B cell (primary cell): ENCODE measurements at places on chromosomes 12 and 14. TPM values are rescaled to one million over a fixed set of nuclear protein-coding genes. Genes with fewer than 3 reads are reported as not detected.

- H3K4me1 ChIP-seq: no peaks in the 10 kb centered on the region
- H3K27ac ChIP-seq: no peak overlapping the region
- no peaks in the 10 kb centered on the region for H3K27me3 ChIP-seq
- no peaks in the 10 kb centered on the region for H3K36me3 ChIP-seq
- no peak for DNase-seq
Measured at GRCh38 chr12:98260276-98260675, 255.1 kb upstream of the TMPO start.

DNA sequence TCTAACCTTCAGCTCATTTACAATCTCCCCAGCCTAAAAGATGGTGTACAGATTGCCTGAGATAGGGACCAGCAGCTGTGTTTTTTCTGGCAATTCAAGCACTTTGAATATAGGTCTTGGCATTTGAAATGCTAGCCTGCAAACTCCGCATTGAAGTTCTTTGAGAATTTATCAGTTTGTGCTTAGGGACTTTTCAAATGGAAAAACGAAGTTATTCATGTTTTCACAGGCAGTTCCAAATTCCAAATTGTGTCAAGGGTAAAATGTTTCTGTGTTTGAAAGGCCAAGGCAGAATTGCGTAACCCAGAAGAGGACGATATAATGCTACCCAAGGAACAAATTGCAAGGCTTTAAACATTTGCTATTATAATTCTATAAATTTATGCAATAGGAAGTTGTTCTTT is 168.9 kb upstream of the RASSF8 start:
- DNase-seq: no peak
- no peaks in the 10 kb centered on the region for H3K27me3 ChIP-seq
- H3K36me3 ChIP-seq: no peaks in the 10 kb centered on the region
- H3K4me1 ChIP-seq: no peaks in the 10 kb centered on the region

Gene HNRNPC
- total RNA-seq: 496 and 497 TPM in 2 replicates

Gene ATXN2
- 81.2 and 83.8 TPM in 2 replicates for total RNA-seq

Gene BIN2
- 40.1 and 41.5 TPM in 2 replicates for total RNA-seq

- no peak overlapping the region for H3K4me3 ChIP-seq
- no peak overlapping the region for H3K27ac ChIP-seq
- no peaks in the 10 kb centered on the region for H3K4me1 ChIP-seq
- no peak for DNase-seq
- H3K36me3 ChIP-seq: peaks cover 1% of the 10 kb centered on the region
Measured at GRCh38 chr12:1360441-1361210, 233.8 kb downstream of the FBXL14 start.

Gene PRR4
- total RNA-seq: 1.0 and 1.9 TPM in 2 replicates

DNA sequence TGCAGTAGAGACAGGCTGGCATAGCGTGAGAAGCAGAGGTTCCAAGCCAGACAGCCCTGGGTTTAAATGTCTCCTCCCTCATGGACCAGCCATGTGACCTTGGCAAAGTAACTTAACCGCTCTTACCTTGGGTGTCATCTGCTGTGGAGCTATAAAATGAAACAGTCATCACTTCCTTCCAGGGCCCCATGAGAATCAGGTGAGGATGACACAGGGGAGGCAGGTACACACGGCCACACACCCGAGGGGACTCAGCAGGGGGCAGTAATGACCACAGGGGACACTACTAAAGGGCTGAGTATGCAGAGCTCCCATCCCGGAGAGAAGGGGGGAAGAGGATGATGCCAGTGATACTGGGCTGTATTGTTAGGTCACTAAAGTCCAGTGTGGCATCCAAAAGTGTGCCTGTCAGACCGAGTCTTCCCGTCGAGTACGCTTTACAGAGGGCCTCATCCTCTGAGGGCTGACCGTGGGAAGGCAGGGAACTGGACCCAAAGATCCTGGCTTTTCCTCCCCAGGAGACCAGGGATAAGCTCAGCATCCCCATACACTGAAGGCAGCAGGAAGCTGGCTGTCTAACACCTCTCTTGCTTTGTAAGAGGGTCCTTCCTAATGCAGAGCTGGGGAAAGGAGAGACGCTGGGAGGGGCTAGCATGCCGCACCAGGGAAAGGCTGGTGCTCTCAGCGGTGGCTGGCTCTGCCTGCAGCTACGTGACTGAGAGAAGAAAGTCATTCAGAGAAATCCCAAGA is 94.2 kb downstream of the SINHCAF start:
- no peaks in the 10 kb centered on the region for H3K27me3 ChIP-seq
- H3K36me3 ChIP-seq: no peaks in the 10 kb centered on the region
- H3K27ac ChIP-seq: no peak overlapping the region
- H3K4me3 ChIP-seq: no peak overlapping the region

DNA sequence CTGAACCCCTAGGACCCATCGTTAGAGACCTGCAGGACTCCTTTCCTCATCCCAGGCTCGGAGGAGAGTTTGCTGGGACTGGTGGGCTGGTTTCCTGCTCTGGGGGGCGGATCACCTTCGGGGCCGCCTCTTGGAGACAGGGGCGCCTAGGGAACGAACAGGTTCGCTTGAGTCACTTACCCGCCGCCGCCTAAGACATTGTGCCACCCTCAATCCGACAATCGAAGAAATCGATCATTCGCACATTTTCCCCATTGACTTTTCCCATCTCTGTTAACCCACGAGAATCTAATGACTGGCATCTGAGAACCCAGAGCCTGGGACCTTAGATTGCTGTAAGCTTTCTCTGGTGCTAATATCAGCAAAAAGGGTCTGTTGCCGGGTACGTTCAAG is 322 bp downstream of the SLC39A9 start:
- peak overlapping the region; percentile 90 for H3K27ac ChIP-seq
- H3K4me1 ChIP-seq: peaks cover 36% of the 10 kb centered on the region
- peak overlapping the region; percentile 82 for H3K4me3 ChIP-seq
- peaks cover 8% of the 10 kb centered on the region for H3K36me3 ChIP-seq
- no peak for DNase-seq

GRCh38 chr12:132739600-132740312 is 21.9 kb downstream of the ANKLE2 start:
- H3K27ac ChIP-seq: no peak overlapping the region
- DNase-seq: no peak
- peaks cover 4% of the 10 kb centered on the region for H3K4me1 ChIP-seq
- H3K36me3 ChIP-seq: peaks cover 83% of the 10 kb centered on the region
- no peaks in the 10 kb centered on the region for H3K27me3 ChIP-seq

- H3K4me1 ChIP-seq: peaks cover 23% of the 10 kb centered on the region
- DNase-seq: no peak
- no peaks in the 10 kb centered on the region for H3K27me3 ChIP-seq
Measured at GRCh38 chr12:89995870-89996269, 287.2 kb upstream of the ATP2B1 start.

- H3K36me3 ChIP-seq: no peaks in the 10 kb centered on the region
- H3K4me1 ChIP-seq: no peaks in the 10 kb centered on the region
- no peak overlapping the region for H3K4me3 ChIP-seq
- H3K27me3 ChIP-seq: no peaks in the 10 kb centered on the region
- no peak for DNase-seq
- no peak overlapping the region for H3K27ac ChIP-seq
Measured at GRCh38 chr14:54338696-54339317, 58.0 kb upstream of the CDKN3 start.

Gene OR6C75
- not detected in 2 replicates for total RNA-seq

- DNase-seq: no peak
- H3K27ac ChIP-seq: no peak overlapping the region
- no peaks in the 10 kb centered on the region for H3K27me3 ChIP-seq
- no peaks in the 10 kb centered on the region for H3K36me3 ChIP-seq
Measured at GRCh38 chr12:47282206-47282605, 202.4 kb upstream of the AMIGO2 start.

Gene NKX2-1
- total RNA-seq: not detected in 2 replicates

GRCh38 chr14:93936245-93936644 is 9.1 kb downstream of the FAM181A start:
- H3K4me3 ChIP-seq: no peak overlapping the region
- peaks cover 11% of the 10 kb centered on the region for H3K4me1 ChIP-seq
- H3K27ac ChIP-seq: no peak overlapping the region
- H3K36me3 ChIP-seq: no peaks in the 10 kb centered on the region
- DNase-seq: peak; percentile 48

Gene PRICKLE1
- 21.6 and 22.5 TPM in 2 replicates for total RNA-seq

DNA sequence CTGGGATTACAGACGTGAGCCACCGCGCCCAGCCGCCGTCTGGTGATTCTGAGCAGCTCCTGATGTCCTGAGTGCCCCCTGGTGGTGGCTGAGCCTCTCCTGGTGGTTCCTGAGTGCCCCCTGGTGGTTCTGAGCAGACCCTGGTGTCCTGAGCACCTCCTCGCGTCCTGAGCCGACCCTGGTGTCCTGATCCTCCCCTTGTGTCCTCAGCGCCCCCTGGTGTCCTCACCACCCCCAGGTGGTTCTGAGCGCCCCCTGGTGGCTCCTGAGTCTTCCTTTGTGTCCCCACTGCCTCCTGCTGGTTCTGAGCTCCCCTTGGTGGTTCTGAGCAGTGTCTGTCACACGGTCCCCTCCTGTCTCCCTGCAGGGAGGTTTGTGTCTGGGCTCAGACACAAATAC is 1304.9 kb downstream of the TMEM121 start:
- H3K27me3 ChIP-seq: no peaks in the 10 kb centered on the region
- DNase-seq: peak; percentile 78
- H3K27ac ChIP-seq: no peak overlapping the region
- H3K4me3 ChIP-seq: no peak overlapping the region

Gene FITM1
- total RNA-seq: 2.6 and 3.6 TPM in 2 replicates

Gene TAS2R42
- not detected in 2 replicates for total RNA-seq

- peaks cover 32% of the 10 kb centered on the region for H3K4me1 ChIP-seq
- H3K36me3 ChIP-seq: no peaks in the 10 kb centered on the region
- no peak overlapping the region for H3K27ac ChIP-seq
- H3K4me3 ChIP-seq: no peak overlapping the region
Measured at GRCh38 chr14:99381688-99382060, 99.0 kb downstream of the SETD3 start.
